ENCODE measurements at places on chromosomes 13 and 19.

- peak; percentile 72 for DNase-seq
Measured at GRCh38 chr19:51194527-51195315, 30.2 kb upstream of the CD33 start.

GRCh38 chr19:47694466-47695273 is 18.6 kb upstream of the EHD2 start:
- DNase-seq = no peak

DNA sequence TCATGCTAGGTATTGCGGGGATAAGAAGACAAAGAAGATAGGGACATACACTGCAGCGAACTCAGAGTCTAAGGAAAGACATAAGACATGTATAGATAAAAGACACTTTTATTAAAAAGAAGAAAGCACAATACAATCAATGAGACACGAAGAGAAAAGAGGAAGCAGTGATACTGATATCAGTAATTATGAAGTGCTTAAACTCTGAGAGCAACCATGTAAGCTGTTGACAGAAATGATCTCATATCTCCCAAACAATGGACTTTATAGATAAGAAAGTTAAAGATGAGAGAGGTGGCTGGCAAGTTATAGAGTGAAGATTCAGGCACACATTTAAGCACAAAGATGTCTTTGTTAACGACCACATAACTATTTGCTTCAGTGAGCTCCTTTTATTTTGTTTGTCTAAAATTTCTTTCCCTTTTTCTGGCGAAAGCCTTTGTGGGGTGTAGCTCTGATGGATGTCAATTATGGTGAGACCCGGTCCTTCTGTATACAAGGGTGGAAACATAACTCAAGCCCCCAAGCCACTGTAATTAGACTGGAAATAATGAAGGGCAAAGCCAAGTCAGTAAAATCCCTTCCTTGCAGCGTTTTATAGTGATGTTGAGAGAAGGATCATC is 818.0 kb upstream of the SLC10A2 start:
- DNase-seq = no peak

DNA sequence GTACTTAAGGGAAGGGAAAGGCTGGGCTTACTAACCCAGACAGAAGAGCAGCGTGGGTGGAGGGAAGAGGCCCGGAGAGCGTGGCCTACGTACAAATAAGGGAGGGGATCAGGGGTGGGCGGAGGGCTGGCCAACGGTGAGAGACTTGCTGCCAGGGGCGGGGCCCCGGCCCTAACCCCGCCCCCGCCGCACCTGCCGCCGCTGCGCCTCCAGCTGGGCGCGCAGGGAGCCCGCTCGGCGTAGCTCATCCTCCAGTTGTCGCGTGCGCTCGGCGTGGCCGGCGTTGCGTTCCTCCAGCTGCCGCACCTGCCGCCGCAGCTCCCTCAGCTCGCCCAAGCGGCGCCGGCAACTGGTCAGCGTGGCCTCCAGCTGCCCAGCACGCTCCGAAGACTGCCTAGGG is 5.7 kb downstream of the HOOK2 start:
- peak; percentile 89 for DNase-seq

GRCh38 chr19:40976134-40976533 is 14.9 kb upstream of the CYP2B6 start:
- DNase-seq = peak; percentile 67

- no peak for DNase-seq
Measured at GRCh38 chr13:113953561-113953960, 20.3 kb downstream of the C13orf46 start.

- no peak for DNase-seq
Measured at GRCh38 chr19:4172861-4173473, 9.4 kb downstream of the SIRT6 start.

GRCh38 chr13:72165276-72165675 is 298.3 kb upstream of the DACH1 start:
- DNase-seq = no peak

GRCh38 chr19:35141837-35142605 is 1.0 kb upstream of the FXYD7 start:
- DNase-seq = no peak

DNA sequence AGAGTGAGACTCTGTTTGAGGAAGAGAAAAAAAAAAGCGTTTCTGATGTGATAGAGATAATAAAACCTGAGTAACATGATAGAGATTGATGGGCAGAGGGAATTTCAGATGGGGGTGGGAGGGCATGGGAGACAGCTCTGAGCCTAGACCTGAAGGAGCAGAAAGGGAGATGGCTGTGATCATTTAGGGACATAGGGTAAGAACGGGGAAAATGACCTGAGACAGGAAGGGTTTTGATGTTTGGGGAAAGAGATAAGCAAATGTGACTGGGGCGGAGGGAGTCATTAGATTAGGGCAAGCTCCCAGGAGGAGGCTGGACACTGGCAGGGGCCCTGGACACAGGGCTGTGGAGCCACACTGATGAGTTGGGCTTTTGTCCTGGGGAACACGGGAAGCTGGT is 6.1 kb downstream of the ZNF320 start:
- DNase-seq = no peak

GRCh38 chr13:40640845-40641458 is 25.5 kb downstream of the FOXO1 start:
- no peak for DNase-seq

- DNase-seq = no peak
Measured at GRCh38 chr19:43934055-43934984, 762 bp downstream of the ZNF45 start.

DNA sequence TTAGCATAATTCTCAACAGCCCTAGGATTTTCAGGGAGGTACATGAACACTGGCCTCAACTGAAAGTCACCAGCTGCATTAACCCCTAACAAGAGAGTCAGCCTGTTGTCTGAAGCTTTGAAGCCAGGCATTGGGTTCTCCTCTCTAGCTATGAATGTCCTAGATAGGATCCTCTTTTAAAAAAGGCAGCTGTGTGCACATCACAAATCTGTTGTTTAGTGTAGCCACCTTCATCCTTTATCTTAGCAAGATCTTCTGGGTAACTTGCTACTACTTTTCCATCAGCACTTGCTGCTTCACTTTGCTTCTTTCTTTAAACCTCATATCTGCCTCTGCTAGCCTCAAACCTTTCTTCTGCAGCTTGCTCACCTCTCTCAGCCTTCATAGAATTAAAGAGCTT is 1692.1 kb downstream of the EFNB2 start:
- DNase-seq = no peak
